ENCODE measurements at places on chromosomes 16 and 17. TPM values are rescaled to one million over a fixed set of nuclear protein-coding genes. Genes with fewer than 3 reads are reported as not detected.

ZFHX3 gene
- 7.6 TPM for total RNA-seq

PGAP6 gene
- 57.8 TPM for total RNA-seq

PMP22 gene
- 74.5 TPM for total RNA-seq

PRSS21 gene
- 1.8 TPM for total RNA-seq

USB1 gene
- total RNA-seq = 34.2 TPM

All from thoracic aorta endothelial cell (primary cell).